ENCODE measurements at places on chromosomes 12 and 14.

- no peak for DNase-seq
These were observed 179.1 kb upstream of the HIF1A start for GRCh38 chr14:61516118-61516743.

DNA sequence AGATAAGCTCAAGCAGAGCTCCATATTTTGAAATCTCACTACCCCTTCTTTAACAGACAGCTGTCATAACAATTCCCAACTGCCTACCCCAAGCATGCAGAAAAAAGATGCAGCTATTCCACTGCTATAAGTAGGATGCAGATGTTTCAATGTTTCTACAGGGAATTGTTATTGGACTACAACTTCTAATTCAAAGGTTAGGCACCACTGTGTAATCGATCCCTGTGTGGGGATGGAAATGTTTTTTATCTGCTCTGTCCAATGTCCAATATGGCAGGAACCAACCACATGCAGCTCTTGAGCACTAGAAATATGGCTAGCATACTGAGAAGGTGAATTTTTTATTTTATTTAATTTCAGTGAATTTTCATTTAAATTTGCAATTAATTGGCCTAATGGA, 208.6 kb downstream of the SLC2A13 start:
- DNase-seq: no peak

DNA sequence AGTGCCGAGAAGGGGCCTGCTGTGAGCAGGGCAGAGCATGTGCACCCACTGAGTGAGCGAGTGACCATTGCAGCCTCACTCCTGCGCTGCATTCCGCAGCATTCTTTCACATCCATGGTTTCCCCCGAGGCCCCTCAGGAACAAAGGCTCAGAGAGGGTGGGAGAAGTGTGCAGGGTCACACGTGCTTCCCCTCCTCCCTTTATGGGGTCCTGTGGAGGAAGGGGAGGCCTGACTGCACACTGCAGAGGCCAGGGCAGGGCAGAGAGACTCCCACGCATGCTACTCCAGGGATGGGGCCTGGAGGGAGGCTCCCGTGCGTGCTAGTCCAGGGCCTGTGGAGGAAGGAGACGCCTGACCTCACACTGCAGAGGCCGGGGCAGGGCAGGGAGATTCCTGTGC, 63.2 kb downstream of the DIO3 start:
- no peak for DNase-seq

DNA sequence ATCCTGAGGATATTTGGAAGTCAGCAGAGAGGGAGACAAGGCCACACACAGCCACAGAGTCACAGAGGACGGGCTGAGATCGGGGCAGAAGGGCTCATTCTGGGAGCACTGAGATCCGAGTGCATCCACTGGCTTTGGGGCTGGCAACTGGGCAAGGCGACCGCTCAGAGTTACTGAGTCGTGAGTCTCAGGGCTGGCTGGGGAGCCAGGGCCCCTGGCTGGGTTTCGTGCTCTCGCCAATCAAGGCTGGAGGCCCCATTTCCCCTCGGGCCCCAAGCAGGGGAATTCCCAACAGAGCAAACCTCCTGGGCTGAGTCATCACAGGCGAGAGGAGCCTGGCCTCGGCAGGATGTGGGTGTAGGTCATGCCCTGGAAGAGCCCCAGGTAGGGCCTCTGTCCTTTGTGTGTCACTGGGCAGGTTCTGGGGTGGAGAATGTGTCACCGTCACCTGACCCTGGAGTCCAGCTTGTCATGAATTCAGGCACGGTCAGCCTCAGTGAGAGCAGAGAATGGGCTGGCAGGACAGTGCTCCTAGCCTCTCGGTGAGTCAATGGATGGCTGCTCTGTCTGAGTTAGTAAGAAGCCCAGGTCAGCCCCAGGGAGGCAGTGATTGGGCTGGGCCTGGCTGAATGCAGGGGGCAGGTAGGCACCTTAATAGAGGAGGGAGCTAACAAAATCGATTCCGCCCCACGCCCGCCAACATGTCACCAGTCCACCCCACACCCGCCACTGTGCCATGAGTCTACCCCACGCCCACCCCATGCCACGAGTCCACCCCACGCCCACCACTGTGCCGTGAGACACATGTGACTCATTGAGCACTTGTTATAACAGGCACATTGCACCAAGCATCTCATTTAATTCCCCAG, 16.9 kb downstream of the ASB2 start:
- DNase-seq: peak; percentile 83

DNA sequence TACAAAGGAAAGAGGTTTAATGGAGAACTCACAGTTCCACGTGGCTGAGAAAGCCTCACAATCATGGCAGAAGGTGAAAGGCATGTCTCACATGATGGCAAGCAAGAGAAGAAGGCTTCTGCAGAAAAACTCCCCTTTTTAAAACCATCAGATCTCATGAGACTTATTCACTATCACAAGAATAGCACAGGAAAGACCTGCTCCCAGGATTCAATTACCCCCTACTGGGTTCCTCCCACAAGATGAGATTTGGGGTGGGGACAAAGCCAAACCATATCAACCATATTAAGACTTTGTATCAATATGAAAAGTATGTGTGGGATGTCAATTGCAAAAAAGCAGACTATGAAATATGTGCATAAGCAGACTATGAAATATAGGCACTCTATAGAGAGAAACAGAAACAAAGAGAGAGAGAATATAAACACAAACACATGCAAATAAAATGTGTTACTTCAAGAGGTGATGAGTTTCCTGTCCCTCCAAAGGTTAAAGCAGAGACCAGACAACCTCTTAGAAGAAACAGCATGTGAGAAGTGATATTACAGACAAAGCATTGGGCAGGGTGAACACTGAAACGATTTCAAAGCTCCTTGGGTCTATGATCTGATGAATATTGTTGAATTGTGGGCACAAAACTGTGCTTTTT, 151.2 kb upstream of the KRR1 start:
- DNase-seq: no peak

DNA sequence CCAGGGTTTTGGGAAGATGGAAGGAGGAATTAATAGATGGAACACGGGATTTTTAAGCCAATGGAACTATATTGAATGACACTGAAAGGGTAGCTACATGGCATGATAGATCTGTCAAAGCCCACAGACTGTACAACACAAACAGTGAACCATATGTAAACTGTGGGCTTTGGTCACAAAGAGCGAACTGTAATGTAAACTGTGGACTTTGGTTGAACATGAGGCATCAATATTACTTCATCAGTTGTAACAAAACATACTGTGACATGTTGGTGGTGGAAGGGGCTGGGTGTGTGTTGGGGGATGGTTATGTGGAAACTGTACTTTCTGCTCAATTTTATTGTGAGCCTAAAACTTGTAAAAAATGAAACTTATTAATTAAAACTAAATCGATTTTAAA, 210.6 kb upstream of the HMGA2 start:
- no peak for DNase-seq

DNA sequence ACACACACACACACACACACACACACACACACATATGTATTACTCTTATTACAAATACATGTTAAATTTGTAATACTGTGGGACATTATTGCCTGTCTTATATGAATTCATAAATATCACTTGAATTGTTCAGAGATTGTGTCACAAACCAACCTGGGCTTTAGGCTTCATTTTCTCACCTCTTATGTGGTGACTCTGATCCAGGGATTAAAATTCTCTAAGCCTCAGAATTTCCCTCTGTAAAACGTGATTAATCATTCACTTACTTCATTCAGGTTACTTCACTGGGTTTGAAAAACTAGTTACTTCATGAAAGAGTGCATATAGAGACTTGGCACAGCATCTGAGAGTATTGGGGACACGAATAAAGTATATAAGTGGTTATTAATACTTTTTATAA, 240.3 kb upstream of the PDZRN4 start:
- no peak for DNase-seq

GRCh38 chr12:51901121-51901817, 6.0 kb upstream of the ACVRL1 start:
- no peak for DNase-seq

- DNase-seq: no peak
These were observed 324.3 kb downstream of the CACNA1C start for GRCh38 chr12:2376908-2377657.

GRCh38 chr12:93427779-93428564, 13.8 kb downstream of the UBE2N start:
- DNase-seq: no peak

- DNase-seq: no peak
These were observed 112.4 kb upstream of the MAX start for GRCh38 chr14:65214741-65215140.

DNA sequence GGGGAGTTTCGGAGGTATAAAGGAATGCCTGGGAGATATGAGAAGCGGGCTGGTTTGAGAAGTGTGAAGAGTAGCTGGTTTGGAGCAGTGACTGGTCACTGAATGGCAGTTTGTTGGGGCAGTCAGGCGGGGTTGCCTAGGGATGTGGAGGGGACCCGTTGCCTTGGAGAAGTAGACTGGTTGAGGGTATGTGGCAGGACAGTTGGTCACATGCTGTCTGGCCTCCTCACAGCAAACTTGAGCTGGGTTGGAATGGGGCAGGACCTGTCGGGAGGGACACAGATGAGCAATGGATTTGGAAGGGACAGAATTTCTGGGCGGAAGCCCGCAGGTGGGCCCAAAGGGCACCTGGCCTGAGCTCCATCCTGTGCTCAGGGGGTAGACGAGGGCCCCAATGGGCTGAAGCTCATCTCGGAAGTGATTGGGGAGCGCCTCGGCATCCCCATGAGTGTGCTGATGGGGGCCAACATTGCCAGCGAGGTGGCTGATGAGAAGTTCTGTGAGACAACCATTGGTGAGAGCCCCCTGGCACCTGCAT, 2.2 kb downstream of the GPD1 start:
- DNase-seq: no peak

- no peak for DNase-seq
These were observed 148.9 kb downstream of the PPM1H start for GRCh38 chr12:62785941-62786559.

GRCh38 chr12:59792647-59793046, 196.8 kb downstream of the SLC16A7 start:
- no peak for DNase-seq

- no peak for DNase-seq
These were observed 2.2 kb downstream of the BAZ1A start for GRCh38 chr14:34872822-34873588.

GRCh38 chr12:121223292-121224285, 13.7 kb downstream of the P2RX4 start:
- no peak for DNase-seq

DNA sequence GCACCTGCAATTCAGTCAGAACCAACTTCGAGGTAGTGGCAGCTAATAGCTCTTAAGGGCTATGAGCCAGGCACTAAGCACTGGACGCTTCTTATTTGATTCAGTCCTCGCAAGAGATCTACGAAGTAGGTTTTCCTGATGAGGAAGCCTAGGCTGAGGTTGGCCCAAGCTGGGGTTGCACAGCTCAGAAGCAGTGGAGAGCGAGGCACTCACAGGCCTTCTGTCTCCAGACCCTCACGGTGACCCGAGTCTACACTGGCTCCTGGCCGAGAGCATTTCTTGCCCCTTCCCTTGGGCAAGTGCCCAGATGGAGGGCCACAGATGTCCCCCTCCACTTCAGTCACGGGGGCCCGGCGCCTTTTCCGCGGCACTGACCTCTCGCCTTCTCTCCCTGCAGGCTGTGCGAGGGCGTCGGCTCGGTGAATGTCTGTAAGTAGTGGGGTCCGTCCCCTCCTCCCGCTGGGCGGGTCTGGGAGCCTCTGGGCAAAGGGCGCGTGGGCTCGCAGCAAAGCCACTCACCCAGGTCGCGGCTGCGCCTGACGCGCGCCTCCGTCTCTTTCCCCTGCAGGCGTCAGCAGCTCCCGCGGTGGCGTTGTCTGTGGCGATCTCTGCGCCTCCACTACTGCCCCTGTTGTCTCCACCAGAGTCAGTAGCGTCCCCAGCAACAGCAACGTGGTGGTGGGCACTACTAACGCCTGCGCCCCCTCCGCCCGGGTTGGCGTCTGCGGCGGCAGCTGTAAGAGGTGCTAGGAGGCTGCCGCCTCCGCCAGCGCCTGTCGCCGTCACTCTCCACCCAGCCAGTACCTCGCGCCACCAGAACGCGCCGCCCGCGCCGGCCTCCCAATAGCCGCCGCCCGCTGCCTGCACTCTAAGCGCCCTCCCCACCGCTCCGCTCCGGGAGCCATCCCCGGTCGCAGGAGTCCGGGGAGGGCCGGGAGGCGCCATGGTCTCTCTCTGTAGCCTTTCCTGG, 13.1 kb downstream of the KRT83 start:
- DNase-seq: no peak

DNA sequence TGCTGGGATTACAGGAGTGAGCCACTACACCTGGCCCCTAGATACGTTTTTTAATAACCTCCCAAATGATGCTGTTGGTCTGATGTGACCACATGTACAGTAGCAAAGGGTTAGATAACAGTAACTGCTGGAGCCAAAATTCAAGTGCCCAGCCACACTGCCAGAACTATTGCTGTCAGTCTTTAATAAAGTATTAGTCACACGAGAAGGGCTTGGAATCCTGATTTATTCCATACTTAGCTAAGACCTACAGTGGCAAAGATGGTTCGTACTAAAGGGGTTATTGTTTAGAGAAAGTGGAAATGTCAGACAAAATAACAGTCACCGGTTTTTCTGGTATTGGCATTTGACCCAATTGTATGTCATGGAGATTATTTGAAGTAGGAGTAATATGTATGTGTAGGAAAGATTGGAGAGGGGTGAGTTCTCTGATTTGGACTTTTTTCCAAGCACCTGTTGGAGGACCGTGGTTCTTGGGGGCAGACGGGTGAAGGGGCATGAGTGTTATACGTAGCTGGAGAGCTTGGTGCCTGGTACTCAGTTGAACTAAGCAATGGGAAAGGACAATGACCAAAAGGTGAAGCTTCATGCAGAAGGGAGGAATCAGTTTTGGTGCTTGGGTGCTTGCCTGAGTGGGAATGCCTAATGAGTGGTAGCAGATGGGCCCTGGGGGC, 9.7 kb downstream of the TUBA1C start:
- no peak for DNase-seq

DNA sequence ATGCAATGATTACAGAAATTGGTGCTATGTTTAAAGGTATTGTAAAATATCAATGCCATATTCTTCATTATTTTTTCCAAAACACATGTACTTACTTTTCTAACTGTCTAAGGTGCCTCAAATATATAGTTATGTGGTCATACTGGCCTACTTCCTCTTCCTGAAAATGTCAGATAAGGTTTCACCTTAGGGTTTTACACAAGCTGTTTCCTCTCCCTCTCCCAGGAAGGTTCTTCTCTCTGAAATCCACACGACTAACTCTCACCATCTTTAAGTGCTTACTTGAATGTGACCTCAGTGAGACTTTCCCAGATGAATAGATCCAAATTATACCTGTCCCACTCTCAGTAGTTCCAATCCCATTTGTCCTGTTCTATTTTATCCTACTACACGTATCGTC, 11.6 kb upstream of the CLEC4D start:
- no peak for DNase-seq

- no peak for DNase-seq
These were observed 193.6 kb upstream of the RASSF8 start for GRCh38 chr12:25764892-25765291.

DNA sequence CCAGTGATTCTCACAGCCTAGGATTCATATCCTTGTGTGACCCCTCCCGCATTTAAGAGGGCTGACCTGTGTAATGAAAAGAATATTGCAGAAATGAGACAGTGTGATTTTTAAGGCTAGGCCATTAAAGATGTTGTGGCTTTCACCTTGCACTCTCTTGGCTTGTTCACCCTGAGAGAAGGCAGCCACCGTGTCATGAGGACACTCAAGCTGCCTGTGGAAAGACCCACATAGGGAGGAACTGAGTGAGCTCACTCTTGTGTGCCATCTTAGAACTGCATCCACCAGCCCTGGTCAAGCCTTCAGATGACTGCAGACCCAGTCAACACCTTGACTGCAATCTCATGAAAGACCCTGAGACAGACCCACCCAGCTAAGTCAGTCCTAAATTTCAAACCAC, 46.3 kb upstream of the TMPO start:
- DNase-seq: no peak

GRCh38 chr12:81206429-81206828, 128.6 kb downstream of the ACSS3 start:
- DNase-seq: no peak

GRCh38 chr12:108973629-108974152, 47.2 kb downstream of the SVOP start:
- DNase-seq: no peak

Measured in stimulated activated CD4-positive, alpha-beta T cell treated with anti-CD3 and anti-CD28 coated beads, Interleukin-1b, Interleukin-23, amount 100 ng/mL, for 24 hours (primary cell).